A549 treated with ZK216348 at 1 μM for 4 hours (cell line): ENCODE measurements at places on chromosomes 6 and 20. TPM values are rescaled to one million over a fixed set of nuclear protein-coding genes. Genes with fewer than 3 reads are reported as not detected.

Gene CRIP3
- total RNA-seq: 0.28 to 0.64 TPM (median 0.44 TPM) in 4 of 5 replicates, not detected in the other

Gene COL21A1
- total RNA-seq: 0.38 to 0.84 TPM (median 0.56 TPM) in 5 replicates

Gene ERGIC3
- total RNA-seq: 211 to 251 TPM (median 247 TPM) in 5 replicates

Gene PSORS1C2
- not detected in 5 replicates for total RNA-seq

Gene PRND
- total RNA-seq: not detected in 5 replicates

Gene PRL
- not detected in 5 replicates for total RNA-seq

Gene RNF144B
- total RNA-seq: 0.14 to 0.99 TPM (median 0.34 TPM) in 5 replicates

Gene SLC17A9
- 0.35 TPM in 1 of 5 replicates, not detected in the others for total RNA-seq

Gene SAMD5
- total RNA-seq: 0.58 to 0.87 TPM (median 0.70 TPM) in 5 replicates

Gene TRIM38
- total RNA-seq: 1.5 to 2.1 TPM (median 1.7 TPM) in 5 replicates

Gene GCNT2
- total RNA-seq: 5.6 to 7.5 TPM (median 6.1 TPM) in 5 replicates

Gene TCP11
- not detected in 5 replicates for total RNA-seq

Gene KCNK15
- total RNA-seq: 0.33 to 0.64 TPM (median 0.56 TPM) in 5 replicates

Gene TUBB2A
- 69.0 to 102 TPM (median 91.1 TPM) in 5 replicates for total RNA-seq

Gene HLA-DMB
- 1.1 to 2.2 TPM (median 1.8 TPM) in 5 replicates for total RNA-seq
